GM13977 (cell line): ENCODE measurements at places on chromosomes 16 and 17.

DNA sequence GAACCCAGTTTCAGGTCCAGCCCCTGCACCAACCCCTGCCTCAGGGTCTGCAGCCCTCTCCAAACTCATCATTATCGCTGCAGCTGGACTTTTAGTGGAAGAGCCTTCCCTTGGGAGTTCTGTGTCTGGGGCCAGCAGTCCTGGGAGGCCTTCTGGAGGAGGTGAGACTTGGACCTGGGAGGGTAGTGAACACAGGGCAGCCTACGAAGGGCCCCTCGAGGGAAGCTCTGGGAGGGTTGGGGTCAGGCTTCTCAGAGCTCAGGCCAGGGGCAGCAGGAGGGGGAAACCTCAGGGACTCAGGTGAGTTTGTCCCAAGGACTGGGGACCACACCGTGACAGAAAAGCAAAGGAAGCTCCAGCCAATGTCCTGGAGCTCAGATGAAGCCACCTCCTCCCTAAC lies 11.3 kb upstream of the SRRM2 start:
- no peak for DNase-seq

DNA sequence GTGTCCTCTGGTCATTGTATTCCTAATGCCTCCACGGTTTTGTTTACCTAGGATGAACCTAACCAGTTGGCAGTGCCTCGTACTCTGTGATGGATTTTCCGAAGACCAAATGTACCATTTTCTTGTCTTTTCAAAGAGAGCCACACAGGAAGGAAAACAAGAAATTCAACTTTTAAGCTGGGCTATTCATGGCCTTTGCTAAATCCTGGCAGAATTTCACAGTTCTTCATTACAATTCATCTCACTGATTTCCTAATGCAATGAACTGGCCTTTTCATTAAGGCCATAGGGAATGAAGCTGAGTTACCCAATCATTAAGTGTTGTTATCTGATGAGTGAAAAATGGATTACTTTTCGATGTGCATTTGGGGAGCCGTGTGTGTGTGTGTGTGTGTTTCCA lies 7.9 kb upstream of the KCNJ16 start:
- no peak for DNase-seq

- DNase-seq, result no peak
Measured at GRCh38 chr16:83794860-83795554, 12.8 kb upstream of the HSBP1 start.

- no peak for DNase-seq
Measured at GRCh38 chr17:68353111-68353521, 61.8 kb downstream of the ARSG start.

GRCh38 chr17:21031756-21032396 lies 10.9 kb downstream of the USP22 start:
- DNase-seq, result no peak

- no peak for DNase-seq
Measured at GRCh38 chr17:80312621-80313135, 52.0 kb downstream of the RNF213 start.

GRCh38 chr17:82648742-82649331 lies 593 bp upstream of the WDR45B start:
- peak; percentile 79 for DNase-seq
